ENCODE measurements at places on chromosomes 1 and 21.

DNA sequence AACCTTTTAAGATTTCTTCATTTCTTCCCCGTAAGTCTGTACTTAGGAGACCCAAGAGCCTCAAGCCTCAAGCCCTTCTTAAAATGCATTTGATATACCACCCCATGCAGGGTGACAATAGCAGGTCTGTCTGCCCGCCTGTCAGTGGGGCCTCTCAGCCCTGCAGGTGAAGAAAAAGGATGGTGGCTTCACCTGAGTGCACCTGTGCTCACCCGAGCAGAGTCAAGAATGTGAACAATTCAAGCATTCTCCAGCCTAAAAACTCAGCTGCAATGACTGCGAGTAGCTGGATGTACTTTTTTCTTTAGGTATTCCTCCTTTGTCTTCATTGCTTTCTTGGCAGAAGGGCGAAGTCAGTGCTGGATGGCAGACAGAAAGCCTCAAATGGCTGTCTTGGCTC is 203.3 kb downstream of the LMX1A start:
- DNase-seq: no peak

DNA sequence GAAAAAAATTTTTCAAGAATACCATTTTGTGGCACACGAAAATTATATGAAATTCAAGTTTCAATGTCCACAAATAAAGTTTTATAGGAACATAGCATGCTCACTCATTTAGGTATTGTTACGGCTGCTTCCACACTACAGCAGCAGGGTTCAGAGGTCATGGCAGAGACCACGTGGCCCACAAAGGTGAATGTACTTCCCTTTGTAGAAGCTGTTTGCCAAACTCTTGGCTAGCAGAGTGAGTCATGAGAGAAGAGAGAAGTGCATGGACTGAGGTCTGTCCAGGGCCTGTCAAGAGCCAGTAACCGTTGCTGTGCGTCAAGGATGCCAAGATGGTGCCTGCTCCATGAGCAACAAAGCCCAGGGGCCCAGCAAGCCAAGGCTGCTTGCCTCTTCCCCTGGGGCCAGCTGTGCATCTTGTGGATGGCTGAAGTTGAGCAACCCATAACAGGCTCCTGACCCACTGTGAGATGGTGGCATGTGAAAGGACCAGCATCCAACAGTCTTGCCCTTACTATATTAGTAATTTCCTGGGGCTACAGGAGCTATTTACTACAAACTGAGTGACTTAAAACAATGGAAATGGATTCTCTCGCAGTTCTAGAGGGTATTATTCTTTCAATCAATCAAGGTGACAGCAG is 64.8 kb upstream of the ATP5PO start:
- DNase-seq: no peak

- DNase-seq: no peak
These were observed 126.2 kb downstream of the PRRX1 start for GRCh38 chr1:170790175-170790574.

- DNase-seq: no peak
These were observed 6.4 kb downstream of the PTGFR start for GRCh38 chr1:78497201-78497600.

GRCh38 chr1:206591696-206592095 is 20.6 kb downstream of the EIF2D start:
- DNase-seq: no peak

DNA sequence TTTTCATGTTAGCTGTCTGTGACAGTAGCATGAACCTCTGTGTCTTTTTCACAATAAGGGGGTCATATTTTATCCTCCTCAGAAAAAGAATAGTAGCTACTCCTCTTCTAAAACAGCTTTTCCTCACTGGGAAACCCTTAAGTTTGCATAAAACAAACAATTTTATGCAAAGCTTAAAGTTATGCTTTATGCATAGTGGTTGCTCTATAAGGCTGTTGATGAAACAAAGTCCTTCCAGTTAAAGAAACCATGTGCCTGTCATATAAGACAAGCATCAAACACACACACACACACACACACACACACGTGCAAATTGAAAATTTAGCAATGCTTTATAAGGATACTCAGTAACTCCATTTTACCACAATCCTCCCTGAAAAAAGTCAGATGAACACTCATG is 107.0 kb downstream of the CHD1L start:
- no peak for DNase-seq

- no peak for DNase-seq
These were observed 30.2 kb downstream of the TTC39A start for GRCh38 chr1:51299981-51300670.

GRCh38 chr21:42563686-42564085 is 50.0 kb downstream of the SLC37A1 start:
- DNase-seq: no peak

GRCh38 chr1:237712586-237713157 is 178.1 kb downstream of the ZP4 start:
- DNase-seq: no peak

- no peak for DNase-seq
These were observed 37.8 kb upstream of the THEM4 start for GRCh38 chr1:151947140-151947539.

DNA sequence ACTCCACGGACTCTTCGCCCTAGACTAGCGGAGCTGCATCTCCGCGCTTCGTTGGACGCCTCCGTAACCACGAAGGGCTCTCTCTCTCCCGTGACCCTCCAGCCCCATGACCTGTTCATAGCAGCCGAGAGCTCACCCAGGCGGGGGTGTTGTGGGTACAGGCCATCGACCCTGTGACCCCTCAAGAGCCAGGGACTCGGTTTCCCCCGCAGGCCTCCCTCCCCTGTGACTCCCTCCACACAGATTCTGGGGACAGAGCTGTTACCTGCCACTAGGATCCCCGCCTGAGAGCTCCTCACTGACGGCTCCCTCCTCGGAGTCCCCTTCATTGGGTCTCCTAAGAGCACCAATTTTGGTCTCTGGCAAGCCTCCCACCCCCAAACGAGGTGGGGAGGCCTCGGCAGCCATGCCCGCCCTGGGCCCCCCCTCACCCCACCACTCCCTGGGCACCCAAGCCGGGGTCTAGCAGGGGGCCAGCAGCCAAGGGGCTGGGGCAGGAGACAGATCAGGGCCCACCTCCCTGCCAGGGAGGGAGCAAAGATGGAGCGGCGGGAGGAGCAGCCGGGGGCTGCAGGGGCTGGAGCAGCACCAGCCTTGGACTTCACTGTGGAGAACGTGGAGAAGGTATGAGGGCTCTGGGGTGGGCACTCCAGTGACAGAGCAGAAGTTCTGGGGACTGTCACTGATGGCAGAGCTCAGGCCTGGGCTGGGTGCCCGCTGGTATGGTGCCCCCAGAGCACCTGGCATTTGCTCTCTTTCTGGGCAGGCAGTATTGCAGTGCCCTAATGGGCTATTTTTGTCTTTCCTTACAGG is 517 bp downstream of the IPO13 start:
- no peak for DNase-seq

DNA sequence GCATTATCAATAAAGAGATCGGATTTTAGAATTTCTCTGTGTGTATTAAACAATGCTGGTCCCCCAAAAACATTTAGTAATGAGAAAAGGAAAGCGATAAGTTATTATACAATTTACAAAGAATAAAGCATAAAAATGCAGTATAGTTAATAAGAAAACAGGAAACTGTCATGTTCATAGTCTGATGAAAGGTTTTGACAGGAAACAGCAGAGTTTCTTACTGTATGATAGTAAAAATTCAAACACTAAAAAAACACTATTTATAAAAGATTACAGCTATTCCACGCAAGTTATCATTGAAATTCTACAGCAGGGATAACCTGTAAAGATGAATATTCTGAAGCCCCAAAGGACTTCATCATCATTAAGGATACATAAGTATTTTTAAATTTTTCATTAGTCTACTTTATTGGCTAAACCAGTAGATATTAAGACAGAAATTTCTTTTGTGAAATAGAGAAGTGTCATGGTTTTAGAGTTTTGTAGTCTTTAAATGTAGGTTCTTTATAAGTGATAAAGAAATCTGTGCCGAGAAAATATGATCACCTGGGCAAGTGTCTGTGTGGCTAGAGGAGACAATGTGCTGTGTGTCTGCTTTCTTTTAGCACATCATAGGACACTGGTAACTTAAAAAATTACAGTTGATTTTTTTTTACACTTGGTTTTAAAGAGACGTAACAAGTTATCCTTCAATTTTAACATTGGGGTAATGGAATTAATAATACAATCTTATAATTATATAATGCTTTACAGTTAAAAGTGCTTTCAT is 49.7 kb upstream of the GFI1 start:
- no peak for DNase-seq

DNA sequence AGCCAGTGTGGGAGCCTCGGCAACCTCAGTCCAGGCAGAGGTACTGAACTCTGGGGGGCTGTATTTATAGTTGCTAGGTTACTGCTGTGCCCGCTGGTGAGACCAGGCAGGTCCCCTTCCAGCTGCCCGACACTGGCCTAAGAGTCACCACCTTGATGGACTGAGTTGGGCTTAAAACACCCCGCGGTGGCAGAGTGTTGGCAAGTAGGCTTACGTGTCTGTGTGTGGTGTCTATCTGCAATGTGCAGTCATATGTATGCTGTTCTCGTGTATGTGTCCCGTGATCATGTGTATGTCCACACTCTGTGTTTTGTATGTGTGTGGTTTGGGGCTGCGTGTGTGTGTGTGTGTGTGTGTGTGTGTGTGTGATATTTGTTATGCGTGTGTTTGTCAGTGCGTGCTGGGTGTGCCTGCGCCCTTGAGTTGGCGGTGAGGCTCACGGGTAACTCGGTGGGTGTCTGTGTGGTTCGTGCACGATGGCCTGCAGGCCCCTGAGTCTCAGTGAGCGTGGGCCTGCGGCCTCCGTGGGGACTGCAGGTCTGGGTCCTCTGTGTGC is 65.5 kb downstream of the MEF2D start:
- no peak for DNase-seq

GRCh38 chr21:41055266-41055665 is 112.7 kb upstream of the BACE2 start:
- DNase-seq: no peak

GRCh38 chr1:4081806-4082711 is 182.0 kb upstream of the C1orf174 start:
- no peak for DNase-seq

GRCh38 chr21:28133116-28133515 is 859.6 kb downstream of the LTN1 start:
- no peak for DNase-seq

GRCh38 chr1:9166289-9167235 is 37.7 kb upstream of the GPR157 start:
- no peak for DNase-seq

GRCh38 chr1:45647248-45648021 is 23.6 kb upstream of the CCDC17 start:
- DNase-seq: no peak

DNA sequence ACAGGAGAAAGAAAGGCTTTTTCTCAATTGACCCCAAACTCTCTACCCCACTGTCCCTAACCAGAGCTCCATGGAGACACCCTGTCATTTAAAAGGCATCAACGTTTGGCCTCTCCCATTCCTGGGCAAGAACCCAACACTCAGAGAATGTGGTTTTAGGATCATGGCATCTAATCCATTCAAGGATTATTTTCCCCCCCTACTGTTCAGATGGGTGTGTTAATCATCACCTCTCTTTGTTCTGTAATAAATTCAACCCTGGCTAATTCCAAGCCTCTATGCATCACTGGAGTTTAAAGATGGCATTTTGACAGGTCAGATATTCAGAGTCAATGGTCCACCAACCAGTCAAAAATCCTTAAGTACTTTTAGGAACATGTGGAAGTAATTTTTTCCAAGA is 42.7 kb downstream of the TBX15 start:
- DNase-seq: no peak

- no peak for DNase-seq
These were observed 3.4 kb upstream of the RNF19B start for GRCh38 chr1:32967888-32968568.

GRCh38 chr21:45763074-45763473 is 119.5 kb downstream of the PCBP3 start:
- no peak for DNase-seq

- DNase-seq: no peak
These were observed 16.6 kb upstream of the AJAP1 start for GRCh38 chr1:4637616-4638344.

DNA sequence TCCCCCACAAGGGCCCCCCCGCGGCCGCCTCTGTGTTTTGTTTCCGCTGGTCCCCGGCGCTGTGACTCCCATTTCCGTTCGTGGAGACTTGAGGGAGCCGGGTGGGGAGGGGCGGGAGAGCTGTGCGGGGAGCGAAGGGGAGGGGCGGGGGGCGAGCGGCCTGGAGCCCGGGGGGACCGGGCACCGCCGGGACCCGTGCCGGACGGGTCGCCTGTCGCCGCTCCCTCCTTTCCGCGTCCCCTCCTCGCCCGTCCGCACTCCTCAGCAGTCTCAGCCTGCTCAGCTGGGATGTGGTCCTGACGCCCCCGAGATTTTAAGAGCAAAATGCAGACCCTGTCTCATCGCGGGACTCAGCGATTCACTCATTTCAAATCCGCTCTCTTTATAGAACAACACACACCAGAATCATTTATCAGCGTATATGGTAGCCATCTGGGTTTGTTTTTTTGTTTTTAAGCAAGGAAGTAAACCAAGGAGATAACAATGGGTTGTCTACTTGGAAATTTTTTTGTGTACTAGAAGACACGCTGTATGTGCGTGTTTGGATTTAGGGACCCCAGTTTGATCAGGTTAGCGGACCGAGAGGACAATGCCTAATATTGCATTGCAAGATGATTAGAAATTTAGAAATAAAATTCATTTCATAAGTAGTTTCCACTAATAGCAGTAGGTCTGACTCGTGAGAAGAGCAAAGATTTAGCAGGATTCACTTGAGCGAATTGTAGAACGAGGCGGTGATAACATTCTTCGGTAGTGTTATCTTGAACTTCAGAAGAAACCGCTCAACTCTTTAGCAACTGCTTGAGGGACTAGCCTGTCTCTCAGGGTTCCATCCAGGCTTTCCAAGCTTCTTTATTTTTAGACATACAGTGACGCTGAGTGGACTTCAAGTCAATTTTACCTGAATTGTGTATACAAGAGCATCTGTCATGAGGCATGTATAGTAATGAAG is 1.1 kb downstream of the GABPA start:
- no peak for DNase-seq

- no peak for DNase-seq
These were observed 1.0 kb downstream of the ANGEL2 start for GRCh38 chr1:213014642-213015041.

GRCh38 chr21:42815217-42815616 is 64.1 kb downstream of the WDR4 start:
- DNase-seq: no peak

GRCh38 chr1:26049531-26050247 is 3.8 kb upstream of the SLC30A2 start:
- no peak for DNase-seq

- no peak for DNase-seq
These were observed 11.3 kb downstream of the RAB29 start for GRCh38 chr1:205763980-205764379.

GRCh38 chr1:237981223-237981622 is 90.5 kb upstream of the ZP4 start:
- no peak for DNase-seq

GRCh38 chr1:160780398-160780755 is 15.6 kb upstream of the LY9 start:
- DNase-seq: no peak

DNA sequence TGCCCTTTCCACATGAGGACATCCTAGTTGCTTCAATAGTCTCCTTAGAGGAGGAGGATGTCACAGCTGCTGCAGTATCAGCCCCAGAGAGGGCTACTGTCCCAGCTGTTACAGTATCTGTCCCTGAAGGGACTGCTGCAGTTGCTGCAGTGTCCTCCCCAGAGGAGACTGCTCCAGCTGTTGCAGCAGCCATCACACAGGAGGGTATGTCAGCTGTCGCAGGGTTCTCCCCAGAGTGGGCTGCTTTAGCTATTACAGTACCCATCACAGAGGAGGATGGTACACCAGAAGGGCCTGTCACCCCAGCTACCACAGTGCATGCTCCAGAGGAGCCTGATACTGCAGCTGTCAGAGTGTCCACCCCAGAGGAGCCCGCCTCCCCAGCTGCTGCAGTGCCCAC is 78.5 kb upstream of the BMP8A start:
- DNase-seq: no peak

Measured in GOT3 (cell line).